Activated CD8-positive, alpha-beta memory T cell treated with anti-CD3 and anti-CD28 coated beads for 4 hours (primary cell): ENCODE measurements at places on chromosomes 5 and 9.

DNA sequence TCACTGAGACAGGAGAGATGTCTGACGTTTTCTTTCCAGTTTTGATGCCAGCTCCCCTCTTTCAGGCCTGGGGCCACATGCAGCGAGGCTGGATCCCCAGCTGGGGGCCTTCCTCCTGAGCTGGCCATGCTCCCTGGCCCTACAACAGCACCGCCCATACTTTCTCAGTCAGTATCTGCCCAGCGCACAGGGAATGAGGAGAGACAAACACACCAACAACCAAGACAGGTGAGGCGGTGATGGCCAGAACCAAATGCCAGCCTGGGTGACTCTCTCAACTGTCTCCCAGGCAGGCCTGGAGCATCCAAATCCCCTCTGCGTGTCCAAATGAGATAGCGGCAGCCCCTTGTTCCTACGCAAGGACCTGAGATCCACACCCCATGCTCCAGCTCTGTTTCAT, 109.6 kb downstream of the ROR2 start:
- no peak for DNase-seq

DNA sequence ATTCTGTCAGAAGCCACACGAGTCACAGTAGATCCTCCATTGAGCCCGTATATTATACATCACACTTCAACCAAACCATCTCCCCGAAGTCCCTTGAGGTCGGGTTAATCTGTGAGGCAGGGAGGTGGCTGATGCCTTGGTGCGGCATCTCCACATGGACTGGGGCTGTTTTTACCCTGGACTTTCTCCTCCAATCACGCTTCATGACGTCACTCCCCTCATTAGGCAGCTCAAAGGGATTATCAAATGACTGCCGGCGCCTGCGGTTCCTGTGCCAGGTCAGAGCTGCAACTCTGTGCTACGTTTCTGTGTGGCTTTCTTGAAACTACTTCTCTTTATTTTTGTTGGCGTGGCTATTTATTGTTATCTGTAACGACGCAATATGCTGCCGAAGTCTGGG, 53.7 kb downstream of the TMOD1 start:
- DNase-seq, result no peak

GRCh38 chr5:153658606-153659005, 168.1 kb downstream of the GRIA1 start:
- DNase-seq, result no peak

- DNase-seq, result no peak
Observed at GRCh38 chr5:80172067-80172695, 83.7 kb downstream of the SERINC5 start.

DNA sequence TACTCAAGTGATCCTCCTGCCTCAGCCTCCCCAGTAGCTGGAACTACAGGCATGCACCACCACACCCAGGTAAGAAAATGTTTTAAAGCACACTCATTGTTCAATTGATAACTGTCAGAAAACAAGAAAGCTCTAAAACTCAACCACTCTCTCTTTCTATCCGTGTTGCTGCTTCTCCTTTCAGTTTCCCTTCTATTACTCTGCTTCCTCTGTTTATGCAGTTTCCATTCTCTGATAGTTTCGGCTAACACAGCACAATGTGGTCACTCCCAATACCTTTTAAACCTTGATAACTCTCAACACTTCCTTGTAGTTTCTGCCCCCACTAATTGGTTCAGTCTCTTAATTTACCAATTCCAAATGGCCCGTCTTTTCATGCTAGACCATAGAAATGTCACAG, 59.2 kb upstream of the NR4A3 start:
- DNase-seq, result no peak

DNA sequence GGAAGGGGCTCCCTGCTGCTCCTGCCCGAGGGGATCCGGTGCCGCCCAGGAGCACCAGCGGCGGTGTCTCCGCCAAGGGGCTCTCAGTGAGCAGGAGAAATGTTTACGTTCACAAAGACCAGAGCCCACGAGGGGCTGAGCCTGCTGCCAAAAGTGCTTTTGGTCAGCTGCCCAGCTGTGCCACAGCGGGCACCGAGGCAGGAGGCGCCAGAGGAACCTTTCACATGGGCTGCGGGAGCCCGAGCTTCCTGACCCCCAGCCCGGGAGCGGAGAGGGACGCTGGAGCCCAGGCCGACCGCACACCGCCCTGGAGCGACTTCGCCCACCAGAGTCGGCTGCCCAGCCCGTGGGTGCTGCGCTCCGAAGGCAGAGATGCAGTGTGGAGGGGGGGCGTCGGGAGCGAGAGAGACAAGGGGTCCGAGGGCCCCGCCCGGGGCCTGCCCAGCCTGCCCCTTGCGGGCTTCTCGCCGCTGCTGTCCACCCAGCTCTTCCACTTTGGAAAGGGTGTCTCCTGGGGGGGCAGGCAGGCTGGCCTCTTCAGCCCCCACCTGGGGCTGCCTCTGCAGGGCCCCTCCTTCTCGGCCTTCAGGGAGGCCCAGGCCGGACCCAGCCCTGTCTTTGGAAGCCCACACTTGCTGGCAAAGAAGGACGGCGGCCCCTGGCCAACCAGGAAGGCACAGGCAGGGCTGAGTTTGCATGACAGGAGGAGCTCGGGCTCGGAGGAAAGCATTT, 7.9 kb downstream of the PPP1R26 start:
- no peak for DNase-seq

GRCh38 chr5:75640826-75641225, 29.6 kb downstream of the ANKDD1B start:
- DNase-seq, result no peak

DNA sequence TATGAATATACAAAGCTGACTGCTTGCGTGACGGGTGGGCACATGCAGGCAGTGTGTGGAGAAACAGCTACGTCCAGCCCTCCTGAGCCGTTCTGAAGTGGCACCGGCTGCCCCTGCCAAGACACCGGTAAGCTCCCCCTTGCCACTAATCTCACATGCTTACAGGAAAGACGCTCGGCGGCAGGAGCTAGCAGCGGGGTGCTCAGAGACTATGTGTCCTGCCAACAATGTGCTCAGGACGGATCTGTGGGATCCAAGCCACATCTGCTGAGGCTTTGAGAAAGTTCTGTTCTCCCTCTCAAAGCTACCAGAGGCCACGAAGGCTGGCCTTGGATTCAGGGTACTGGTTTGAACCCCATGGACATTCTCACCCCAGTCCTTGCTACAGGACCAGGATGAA, 157.2 kb upstream of the PHYKPL start:
- no peak for DNase-seq

DNA sequence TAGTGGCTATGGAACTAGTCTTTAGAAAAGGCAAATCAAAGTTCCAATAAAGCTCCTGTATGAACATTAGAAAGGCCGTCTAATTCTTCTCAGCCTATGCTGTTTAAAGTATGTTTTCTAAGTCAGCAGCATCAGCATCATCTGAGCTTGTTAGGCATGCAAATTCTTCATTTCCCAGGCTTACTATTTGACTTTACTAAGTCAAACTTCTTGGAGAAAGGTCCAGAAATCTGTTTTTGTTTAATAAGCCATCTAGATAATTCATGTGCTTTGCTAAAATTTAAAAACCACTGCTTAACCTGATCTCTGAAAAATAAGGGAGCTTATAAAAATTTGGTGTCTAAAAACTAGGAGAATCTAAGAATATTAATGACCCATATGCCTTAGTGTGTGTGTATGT, 200.2 kb upstream of the SGCD start:
- no peak for DNase-seq

GRCh38 chr5:1523480-1523792, 324 bp downstream of the LPCAT1 start:
- no peak for DNase-seq

DNA sequence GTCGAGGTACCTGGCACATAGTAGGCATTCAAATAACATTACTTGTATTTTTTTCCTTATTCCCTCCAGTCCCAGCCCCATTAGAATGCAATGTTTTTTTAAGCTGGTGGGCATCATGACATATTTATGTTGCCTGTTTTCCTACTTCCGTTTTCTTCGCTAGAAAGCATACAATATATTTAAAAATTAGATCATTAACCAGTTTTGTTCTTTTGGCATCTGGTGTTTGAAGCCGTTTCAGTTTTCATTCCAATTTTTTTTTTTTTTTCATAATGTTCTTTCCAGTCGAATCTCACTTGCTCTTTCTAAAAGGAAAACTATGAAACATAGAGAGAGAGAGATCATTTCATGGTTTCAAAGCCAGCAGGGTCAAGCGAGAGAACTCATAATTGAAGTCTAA, 228.3 kb upstream of the C9orf72 start:
- DNase-seq, result no peak

DNA sequence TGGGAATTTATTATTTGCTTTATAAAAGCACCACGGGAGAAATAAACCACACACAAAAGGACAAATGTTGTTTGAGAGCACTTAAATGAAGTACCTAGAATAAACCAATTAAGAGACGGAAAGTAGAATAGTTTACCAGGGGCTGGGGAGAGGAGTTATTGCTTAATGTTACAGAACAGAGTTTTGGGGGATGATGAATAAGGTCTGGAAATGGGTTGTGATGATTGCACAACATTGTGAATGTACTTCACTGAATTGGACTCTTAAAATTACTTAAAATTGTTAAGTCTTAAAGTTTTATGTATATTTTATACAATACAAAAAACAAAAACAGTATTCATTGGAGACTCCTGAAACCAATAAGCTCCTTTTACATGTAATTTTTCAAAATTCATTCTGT, 1.5 kb downstream of the ZBTB43 start:
- no peak for DNase-seq

GRCh38 chr5:133865113-133865512, 103.3 kb downstream of the C5orf15 start:
- DNase-seq, result no peak

GRCh38 chr5:73654171-73654811, 28.3 kb downstream of the ARHGEF28 start:
- DNase-seq, result no peak

GRCh38 chr5:67693956-67694809, 497.6 kb upstream of the CD180 start:
- no peak for DNase-seq

DNA sequence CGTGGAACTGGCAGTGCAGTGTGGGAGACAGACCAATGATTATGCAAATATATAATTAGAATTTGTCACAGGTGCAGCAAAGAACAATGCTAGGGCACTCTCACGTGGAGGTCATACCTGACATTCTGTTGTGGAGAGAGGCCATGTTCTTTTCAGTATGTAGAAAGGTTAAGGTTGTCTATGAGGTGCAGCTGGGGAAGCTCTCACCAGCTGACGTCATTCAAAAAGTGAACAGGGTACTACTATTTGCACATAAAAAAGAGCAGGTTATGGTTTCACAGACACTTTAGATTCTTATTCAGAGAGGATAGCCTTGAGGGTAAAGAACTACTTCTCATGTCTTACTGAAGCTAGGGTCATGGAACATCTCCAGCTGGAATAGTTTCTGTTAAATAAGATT, 19.1 kb downstream of the SH3GL2 start:
- no peak for DNase-seq

- DNase-seq, result no peak
Observed at GRCh38 chr5:170097934-170098333, 7.8 kb upstream of the FOXI1 start.

DNA sequence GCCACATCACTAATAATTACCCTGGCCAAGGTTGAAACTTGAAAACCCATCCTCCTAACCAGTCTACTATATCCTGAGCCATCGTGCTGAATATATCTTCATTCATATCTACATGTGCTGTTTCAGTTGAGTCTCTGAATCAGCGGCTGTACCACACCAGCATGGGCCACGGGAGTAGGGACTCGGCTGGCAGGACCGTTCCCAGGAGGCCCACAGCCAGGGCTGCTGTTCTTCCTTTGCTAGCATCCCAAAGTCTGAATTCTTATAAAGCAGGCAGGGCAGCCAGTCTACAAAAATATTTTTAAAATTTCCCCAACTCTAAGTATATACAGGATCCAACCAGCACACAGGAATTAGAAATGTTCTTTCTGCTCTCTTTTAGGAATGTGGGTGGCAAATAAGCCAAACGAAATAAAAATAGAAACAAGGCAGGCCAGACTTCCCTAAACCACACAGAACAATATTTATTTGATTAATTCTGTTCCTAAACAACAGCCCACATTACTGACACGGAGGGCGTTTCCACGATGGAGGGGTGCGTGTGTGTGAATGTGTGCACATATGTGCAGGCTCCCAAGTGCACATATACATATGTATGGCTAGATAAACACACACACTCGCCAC, 42.8 kb upstream of the EQTN start:
- DNase-seq, result no peak

DNA sequence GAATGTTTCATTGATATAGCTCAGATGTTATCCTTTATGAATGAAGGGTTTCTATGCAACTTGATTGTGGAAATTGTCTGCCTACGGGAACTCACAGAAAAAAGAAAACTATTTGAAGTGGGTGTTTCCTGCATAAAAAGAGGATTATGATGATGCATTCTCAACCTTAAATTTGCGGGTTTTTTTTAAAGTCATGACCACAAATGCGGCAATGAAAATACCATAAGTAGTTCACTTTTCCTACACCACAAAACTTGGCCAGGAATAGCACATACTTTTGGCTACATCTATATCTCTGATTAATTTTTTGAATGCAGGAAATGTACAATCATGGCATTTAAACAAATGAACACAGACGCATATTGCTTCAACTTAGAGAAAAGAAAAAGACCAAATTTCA, 754.7 kb downstream of the DTWD2 start:
- DNase-seq, result no peak

GRCh38 chr5:96743065-96743768, 64.5 kb downstream of the ERAP1 start:
- no peak for DNase-seq

DNA sequence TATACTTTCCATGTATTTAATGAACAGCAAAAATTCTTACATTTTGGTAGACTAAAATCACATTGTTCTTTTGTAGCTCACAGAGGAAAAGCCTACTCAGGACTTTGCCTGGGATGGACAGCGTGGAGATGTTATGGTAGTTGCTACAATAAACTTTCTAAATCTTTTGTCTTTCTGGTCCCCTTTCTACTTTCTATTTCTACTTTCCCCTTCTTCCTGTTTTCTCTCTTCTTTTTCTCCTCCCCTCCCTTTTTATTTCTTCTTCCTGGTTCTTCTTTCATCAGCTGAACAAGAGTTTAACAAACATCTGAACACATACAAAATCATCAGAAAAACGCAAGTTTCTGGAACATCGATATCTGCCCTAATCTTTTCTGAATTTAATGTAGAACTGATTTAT, 15.6 kb upstream of the GDNF start:
- DNase-seq, result no peak

DNA sequence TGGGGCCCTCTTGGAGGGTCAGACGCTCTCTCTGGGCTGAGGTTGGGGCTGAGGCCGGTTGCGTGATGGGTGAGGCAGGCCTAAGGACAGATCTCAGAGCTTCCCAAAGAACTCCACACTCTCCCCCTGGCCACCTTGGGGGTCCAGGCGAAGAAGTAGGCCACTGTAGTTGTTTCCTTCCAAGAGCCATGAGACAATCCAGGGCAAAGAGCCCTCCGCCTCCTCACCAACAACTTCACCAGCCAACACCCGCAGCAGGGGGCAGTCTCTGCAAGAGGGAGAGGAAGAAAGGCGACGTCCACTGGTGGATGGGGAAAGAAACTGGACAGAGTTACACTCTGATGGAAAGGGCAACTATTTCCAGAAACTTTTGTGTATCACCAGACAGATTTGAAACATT, 10.7 kb downstream of the SLC35A4 start:
- DNase-seq, result no peak

- DNase-seq, result no peak
Observed at GRCh38 chr9:130745829-130746228, 52.2 kb downstream of the EXOSC2 start.
